ENCODE measurements at places on chromosomes 11 and 22. TPM values are rescaled to one million over a fixed set of nuclear protein-coding genes. Genes with fewer than 3 reads are reported as not detected.

Gene THY1
- 80.9 TPM for total RNA-seq

Gene CCDC81
- total RNA-seq: 3.1 TPM

Gene IL17REL
- total RNA-seq: not detected

Gene PATE2
- total RNA-seq: not detected

Gene BACE1-AS
- total RNA-seq: 9.8 TPM

Gene SCGB1A1
- total RNA-seq: not detected

Gene OR56A1
- total RNA-seq: 0.13 TPM

Gene PTGDR2
- total RNA-seq: 0.13 TPM

Gene FAM180B
- 4.8 TPM for total RNA-seq

Gene BCO2
- 6.1 TPM for total RNA-seq

Gene CSF2RB
- total RNA-seq: 17.6 TPM

Gene OR8J1
- total RNA-seq: not detected

Gene DERL3
- 1.9 TPM for total RNA-seq

Gene OR10D3
- not detected for total RNA-seq

Gene TUT1
- 14.8 TPM for total RNA-seq

Gene CASP5
- total RNA-seq: 0.88 TPM

Gene ADM
- total RNA-seq: 31.9 TPM

Gene PRR5L
- 4.7 TPM for total RNA-seq

Gene B3GAT3
- total RNA-seq: 26.7 TPM

Gene MMP12
- total RNA-seq: 0.23 TPM

Data from aorta (tissue), 5 donors.